Kasumi-1 (cell line): ENCODE measurements at places on chromosomes 12 and 14.

DNA sequence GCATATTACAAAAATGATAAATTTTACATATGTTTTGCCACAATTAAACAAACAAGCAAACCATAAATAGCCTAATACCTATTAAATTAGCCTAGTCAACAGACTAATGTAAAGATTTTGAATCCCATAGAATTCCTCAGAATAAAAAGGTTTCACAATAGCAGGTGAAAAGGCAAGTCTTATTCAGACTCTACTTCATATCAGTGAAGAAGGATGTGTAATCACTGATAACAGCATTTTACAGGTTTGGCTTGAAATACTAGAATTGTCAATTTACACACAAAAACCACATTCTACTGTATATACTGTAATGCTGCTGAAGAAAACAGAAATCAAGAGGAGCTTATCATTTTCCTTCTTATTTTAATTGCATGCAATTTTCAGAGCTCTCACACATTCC, 90.8 kb upstream of the SSTR1 start:
- no peak for DNase-seq

GRCh38 chr12:1618489-1618888, 10.5 kb upstream of the WNT5B start:
- DNase-seq: peak; percentile 18

GRCh38 chr12:105864901-105865300, 273.9 kb downstream of the NUAK1 start:
- no peak for DNase-seq

DNA sequence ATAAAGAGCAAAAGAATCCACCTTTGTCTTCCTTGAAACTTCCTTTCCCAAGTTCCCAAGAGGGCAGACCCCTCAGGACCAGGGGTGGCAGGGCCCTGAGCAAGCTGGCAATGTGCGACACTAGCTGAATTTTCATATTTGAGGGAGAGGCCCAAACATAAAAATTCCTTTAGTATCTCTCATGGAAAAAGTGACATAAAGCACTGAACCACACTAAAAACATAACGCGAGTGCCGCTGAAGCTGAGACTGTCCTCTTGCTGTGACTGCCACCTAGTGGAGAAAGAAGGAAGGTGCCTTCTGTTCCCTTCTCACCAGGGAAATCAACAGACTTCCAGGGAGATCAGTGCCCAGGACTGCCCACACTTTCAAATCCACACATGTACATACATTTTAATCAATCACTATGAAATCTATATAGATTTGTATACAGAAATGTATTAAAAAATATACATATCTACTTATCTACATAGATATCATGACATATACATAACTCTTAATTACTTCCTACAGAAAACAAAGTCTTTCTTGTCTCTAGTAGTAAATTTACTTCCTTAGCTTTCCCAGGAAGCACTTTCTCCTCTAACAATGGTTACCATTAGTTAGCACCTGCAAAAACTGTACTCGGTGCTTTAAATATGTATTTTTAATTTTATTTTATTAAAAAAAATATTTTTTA, 53.8 kb downstream of the SSH1 start:
- peak; percentile 93 for DNase-seq

DNA sequence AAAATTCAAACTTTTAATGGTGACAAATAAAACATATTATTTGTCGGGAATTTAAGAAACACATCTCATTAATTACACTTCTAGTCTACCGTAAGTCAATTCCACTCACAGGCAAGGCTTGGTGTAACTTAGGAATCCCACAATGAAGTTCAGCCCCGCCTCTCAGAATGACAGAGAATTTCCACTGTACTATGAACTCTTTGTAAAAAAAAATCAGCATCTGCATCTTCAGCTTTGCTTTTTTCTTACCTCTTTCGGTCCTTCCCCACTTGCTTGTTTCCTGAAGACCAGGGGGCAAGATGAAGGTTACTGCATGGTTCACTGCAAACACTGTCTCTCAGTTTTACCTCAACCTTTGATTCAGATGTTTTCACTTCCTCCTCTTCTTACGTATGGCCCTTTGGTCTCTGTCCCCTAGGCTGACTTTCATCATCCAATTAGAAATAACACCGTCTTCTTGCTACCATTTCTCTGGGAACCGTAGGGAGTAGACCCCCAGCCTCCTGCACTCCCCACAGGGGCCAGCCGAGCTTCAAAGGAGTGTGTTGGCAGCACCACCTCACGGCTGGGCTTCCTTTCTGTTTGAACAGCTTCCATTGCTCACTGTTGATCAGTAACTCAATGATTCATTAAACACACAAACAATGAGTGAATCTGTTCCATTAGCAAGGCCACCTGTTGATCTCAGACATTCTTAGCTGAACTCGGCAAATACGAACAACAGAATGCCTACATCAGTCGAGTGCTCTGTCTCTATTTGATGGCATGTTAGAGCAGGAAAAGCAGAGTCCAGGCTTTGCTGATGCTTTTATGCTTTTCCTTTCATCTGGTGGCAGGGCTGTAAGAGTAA, 343.0 kb downstream of the BMP4 start:
- no peak for DNase-seq

- no peak for DNase-seq
Measured at GRCh38 chr12:125619723-125620122, 554.5 kb downstream of the AACS start.

GRCh38 chr14:39434401-39434800, 2.2 kb upstream of the FBXO33 start:
- no peak for DNase-seq

- DNase-seq: no peak
Measured at GRCh38 chr12:93526786-93527428, 45.6 kb upstream of the SOCS2 start.

DNA sequence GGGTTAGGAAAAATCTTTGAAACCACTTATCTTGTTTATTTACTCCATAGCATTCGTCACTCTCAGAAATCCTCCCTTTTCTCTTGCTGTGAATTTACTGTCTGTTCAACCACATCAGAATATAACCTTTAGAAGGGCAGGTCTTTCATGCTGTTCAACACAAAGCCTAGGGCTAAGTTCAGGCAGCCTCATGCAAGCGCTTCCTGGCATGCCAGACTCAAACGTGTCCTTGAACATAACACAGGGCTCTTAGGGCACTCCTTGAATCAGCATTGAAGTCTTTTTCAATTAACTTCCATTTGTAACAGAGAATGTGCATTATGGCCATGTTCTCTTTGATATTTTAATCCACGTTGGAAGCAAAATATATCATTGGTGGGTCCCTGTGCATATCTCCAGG, 377.7 kb downstream of the GLT1D1 start:
- no peak for DNase-seq

DNA sequence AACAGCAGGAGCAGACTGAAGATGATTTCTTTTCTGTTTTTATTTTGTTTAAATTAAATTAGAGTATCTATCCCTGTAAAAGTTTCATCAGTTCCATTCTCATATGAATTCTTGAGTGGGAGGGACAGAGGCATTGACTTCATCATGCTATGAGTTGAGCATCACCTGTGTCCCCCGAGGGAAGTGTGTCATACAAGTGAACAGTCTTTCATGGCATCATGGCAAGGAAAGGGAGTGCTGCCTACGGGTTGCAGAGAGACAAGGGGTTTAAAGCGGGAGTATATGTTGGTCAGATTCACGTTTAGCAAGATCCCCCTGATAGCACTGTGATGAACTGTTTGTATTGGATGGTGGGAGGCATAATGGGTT, 52.7 kb upstream of the HIF1A start:
- DNase-seq: no peak

DNA sequence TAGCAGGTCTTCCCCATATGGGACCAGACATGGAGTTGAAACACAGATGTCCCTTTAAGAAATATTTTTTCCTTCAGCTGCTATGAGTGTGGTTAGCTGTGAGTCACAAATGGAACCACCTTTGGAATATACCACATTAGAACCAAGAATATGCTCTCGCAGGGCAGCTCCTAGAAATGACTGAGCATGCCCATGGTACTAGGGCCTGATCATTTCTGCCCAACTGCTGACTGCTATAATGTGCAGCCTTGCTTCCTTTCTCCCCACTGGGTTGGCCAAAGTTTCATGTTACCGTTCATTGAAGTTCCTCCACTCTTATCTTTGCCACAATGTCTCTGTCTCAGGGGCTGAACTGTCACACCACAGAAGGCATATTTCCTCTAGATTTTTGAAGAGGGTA, 1074.6 kb downstream of the FLRT2 start:
- peak; percentile 53 for DNase-seq

GRCh38 chr12:112540021-112540420, 121.3 kb downstream of the PTPN11 start:
- no peak for DNase-seq

- peak; percentile 93 for DNase-seq
Measured at GRCh38 chr14:76846331-76847047, 20.3 kb downstream of the LRRC74A start.
